ENCODE measurements at places on chromosomes 12 and 14.

- DNase-seq = no peak
Observed at GRCh38 chr12:132356691-132357622, 27.6 kb upstream of the GALNT9 start.

DNA sequence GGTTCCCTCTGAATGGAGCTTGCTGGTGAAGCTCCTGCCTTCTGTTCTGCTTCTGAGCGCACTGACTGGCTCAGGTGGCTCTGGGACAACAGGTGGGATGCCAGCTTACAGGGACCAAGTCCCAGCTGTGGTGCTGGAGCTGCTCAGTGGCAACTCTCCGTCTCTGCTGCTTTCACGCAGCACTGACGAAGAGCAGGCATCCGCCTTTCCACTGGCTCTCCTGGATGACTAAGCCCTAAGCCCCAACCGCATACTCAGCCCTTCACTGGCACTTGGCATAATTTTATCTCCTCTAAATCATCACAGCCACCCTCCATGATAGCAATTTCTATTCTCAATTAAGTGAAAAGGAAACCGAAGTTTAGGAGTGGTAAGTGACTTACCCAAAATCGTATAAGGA, 3.7 kb upstream of the RTL1 start:
- no peak for DNase-seq

DNA sequence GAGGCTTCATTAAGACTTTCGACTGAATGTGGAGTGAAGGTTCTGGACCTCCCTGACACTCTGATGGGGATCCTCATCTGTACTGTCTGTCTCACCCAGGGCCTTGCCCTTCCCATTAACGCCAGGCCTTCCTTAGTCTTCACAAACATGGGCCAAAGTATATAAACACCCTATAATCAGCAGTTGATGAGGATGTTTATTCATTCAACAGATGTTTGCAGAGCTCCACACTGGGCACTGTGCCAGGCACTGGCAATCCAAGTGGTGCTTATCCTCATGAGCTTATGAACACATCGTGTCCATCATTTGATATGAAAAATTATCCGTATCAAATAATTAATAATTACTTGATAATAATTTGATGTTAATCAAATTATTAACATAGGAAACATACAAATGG, 454.4 kb downstream of the FUT8 start:
- DNase-seq = no peak

DNA sequence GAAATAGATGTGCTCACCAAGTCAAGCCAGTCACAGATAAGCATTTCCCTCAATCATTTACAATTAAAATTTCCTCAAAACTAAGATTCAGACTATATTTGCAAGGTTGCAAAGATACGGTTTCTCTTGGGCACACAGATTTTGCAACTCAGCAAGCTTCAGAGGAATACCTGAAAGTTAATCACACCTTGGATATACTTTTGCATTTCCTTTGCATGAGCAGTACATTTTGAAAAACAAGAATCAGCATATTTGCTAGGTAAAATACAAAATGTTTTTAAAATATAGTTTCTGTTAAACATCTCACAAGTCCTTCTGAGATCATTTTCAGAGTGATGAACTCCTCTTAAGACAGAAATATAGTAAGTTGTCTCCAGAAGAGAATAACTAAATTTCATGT, 336.9 kb downstream of the DUSP6 start:
- DNase-seq = no peak

DNA sequence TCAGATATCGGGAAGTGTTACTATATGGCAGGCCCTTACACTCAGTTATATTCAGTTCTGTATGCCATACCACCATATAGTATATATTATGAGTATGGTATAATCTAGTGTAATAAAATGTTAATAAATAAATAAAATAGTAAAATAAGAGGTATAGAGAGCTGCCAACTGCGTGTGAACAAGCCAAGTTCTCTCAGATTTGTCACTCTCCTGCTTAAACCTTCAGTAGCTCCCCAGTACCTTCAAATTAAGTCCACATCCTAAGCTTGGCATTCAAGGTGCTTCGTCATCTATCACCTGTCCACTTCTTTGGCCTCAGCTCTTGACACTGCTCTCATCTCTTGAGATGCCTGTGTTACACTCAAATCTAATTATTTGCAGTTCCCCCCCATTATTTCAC, 12.8 kb upstream of the CREBL2 start:
- no peak for DNase-seq

DNA sequence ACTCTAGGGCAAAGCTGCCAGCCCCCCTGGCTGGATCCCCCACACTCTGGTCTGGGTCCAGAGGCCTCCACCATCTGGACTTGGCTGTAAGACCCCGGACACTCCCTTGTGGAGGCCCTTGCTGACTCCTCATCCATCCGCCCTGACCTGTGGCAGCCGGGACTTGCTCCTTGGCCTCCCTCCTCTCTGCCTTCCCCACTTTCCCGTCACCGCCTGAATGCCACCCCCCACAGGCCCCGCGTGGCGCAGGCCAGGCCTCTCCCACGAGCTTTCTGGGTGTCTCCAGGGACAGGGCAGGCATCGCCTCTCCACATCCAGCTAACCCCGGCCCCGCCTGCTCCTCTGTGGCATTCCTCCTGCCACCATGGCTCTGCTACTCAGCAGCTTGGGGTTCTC, 14.1 kb downstream of the JAG2 start:
- no peak for DNase-seq
